ENCODE measurements at places on chromosomes 3 and 15. TPM values are rescaled to one million over a fixed set of nuclear protein-coding genes. Genes with fewer than 3 reads are reported as not detected.

DNA sequence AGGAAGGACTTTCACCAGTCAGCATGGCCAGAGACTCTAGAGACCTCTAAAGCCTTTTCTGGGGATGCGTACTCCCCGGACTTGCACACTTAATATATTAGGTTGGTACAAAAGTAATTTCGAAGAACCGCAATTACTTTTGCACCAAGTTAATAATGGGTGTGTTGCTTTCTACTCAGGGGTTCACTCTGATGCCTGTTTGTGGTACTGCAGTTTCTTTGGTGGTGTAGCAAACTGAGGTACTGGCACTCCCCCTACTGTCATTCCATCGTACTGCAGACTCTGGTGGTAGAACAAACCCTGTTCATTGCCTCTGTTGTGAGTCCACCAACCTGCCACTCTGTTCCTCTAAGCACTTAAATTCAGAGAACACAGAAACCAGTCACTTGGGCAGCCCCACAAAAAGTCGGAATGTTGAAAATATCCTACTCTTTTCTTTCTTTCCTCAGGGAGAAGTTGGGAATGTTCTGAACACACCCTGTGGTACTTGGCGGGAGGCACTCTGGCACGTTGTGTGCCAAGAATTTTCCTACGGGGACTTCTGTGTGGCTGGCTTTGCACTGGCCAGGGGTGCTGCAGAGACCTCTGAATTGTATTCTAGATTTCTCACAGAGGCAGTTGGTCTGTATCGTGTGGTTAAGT is 46.3 kb downstream of the GABRG3 start:
- no peaks in the 10 kb centered on the region for H3K4me1 ChIP-seq
- no peaks in the 10 kb centered on the region for H3K36me3 ChIP-seq
- peak; percentile 16 for DNase-seq
- no peak overlapping the region for H3K27ac ChIP-seq
- no peaks in the 10 kb centered on the region for H3K27me3 ChIP-seq

GRCh38 chr15:63945007-63945788 is 101.1 kb downstream of the DAPK2 start:
- no peak overlapping the region for H3K4me3 ChIP-seq
- H3K27me3 ChIP-seq: no peaks in the 10 kb centered on the region
- DNase-seq: peak; percentile 52
- peaks cover 13% of the 10 kb centered on the region for H3K4me1 ChIP-seq
- no peaks in the 10 kb centered on the region for H3K36me3 ChIP-seq

DNA sequence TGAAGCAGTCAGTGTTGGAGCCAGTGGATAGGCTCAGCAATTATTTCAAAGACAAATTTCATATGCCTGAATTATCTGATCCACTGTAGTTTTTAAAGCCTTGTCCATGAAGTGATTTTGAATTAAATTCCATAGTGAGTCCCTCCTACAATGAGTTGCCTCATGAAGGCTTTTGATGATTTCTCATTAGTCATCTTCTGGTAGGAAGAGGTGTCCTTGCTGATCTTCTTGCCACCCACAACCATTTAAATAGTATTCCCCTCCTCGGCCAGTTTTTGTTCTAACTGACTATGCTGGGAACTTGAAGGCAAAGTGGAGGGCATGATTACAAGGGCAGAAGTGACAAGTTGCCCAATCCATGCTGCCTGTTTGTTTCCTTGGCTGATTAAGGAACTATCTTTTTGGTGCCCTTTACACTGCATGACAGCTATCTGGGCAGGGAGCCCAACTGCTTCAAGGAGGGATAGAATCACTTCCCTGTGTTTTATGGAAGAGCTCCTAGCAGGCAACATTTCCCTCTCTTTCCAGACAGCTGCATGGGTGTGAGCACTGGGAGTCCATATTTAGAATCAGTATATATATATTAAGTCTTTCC is 617.5 kb downstream of the ZPLD1 start:
- no peak overlapping the region for H3K27ac ChIP-seq
- no peak for DNase-seq
- no peak overlapping the region for H3K4me3 ChIP-seq
- H3K27me3 ChIP-seq: no peaks in the 10 kb centered on the region

GRCh38 chr3:110783541-110783940 is 288.1 kb upstream of the NECTIN3 start:
- no peak for DNase-seq
- no peaks in the 10 kb centered on the region for H3K36me3 ChIP-seq
- H3K27me3 ChIP-seq: peaks cover 10% of the 10 kb centered on the region
- no peaks in the 10 kb centered on the region for H3K4me1 ChIP-seq

DNA sequence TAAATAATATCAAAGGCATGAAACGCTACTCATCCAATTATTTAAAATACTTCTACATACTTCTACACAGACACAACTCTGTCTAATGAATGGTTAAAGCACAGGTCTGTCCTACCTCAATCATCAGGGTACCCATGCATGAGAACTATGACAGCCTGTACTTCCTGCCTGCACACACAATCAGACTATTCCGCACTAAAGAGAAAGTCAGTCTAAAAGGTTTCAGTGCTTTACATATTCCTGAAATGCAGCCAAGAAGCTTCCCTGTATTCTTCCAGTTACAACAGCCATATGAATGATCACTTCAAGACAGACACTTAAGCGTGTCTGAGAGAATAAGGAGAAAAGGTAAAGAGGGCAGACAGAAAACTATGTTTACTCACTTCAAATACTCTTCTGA is 58.8 kb downstream of the TUBGCP4 start:
- no peak overlapping the region for H3K4me3 ChIP-seq
- no peaks in the 10 kb centered on the region for H3K4me1 ChIP-seq
- H3K27me3 ChIP-seq: no peaks in the 10 kb centered on the region
- H3K27ac ChIP-seq: no peak overlapping the region
- no peak for DNase-seq

DNA sequence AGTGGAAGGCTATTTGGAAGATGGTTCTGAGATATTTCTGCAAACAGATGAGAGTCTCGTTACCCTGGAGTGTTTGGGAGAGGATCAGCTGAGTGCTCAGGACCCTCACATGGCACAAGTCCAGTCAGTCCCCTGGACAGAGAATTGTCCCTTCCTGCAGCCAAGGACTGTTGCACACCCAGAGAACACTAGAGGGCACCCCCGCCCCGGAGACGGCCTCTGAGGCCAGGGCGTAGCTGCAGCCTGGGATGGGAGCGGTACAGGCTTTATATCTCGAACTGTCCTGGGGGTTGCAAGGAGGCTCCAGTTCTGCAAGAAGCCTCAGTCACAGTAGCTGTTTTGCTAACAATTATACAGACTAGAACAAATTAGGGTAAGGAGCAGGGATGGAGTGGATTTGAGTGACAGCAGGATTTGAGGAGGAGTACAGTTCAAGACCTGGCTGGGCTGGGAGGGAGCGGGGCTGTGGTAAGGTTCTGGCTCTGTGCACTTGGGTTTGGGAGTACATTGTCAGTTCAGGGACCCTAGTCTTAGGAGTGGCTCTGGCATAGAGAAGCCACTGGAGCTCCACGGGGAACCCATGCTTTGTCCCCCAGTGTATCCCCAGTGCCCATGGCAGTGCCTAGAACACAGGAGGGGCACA is 67.6 kb upstream of the HACD2 start:
- no peaks in the 10 kb centered on the region for H3K36me3 ChIP-seq
- H3K27ac ChIP-seq: no peak overlapping the region
- DNase-seq: no peak
- no peaks in the 10 kb centered on the region for H3K4me1 ChIP-seq

- no peaks in the 10 kb centered on the region for H3K27me3 ChIP-seq
- H3K4me3 ChIP-seq: peak overlapping the region; percentile 86
- peak; percentile 97 for DNase-seq
- no peaks in the 10 kb centered on the region for H3K36me3 ChIP-seq
These were observed 18.0 kb upstream of the ANKDD1A start for GRCh38 chr15:64893481-64894394.

- H3K36me3 ChIP-seq: no peaks in the 10 kb centered on the region
- H3K27me3 ChIP-seq: no peaks in the 10 kb centered on the region
- H3K4me3 ChIP-seq: no peak overlapping the region
- no peak for DNase-seq
- no peak overlapping the region for H3K27ac ChIP-seq
These were observed 2.3 kb downstream of the CHP1 start for GRCh38 chr15:41233367-41233771.

DNA sequence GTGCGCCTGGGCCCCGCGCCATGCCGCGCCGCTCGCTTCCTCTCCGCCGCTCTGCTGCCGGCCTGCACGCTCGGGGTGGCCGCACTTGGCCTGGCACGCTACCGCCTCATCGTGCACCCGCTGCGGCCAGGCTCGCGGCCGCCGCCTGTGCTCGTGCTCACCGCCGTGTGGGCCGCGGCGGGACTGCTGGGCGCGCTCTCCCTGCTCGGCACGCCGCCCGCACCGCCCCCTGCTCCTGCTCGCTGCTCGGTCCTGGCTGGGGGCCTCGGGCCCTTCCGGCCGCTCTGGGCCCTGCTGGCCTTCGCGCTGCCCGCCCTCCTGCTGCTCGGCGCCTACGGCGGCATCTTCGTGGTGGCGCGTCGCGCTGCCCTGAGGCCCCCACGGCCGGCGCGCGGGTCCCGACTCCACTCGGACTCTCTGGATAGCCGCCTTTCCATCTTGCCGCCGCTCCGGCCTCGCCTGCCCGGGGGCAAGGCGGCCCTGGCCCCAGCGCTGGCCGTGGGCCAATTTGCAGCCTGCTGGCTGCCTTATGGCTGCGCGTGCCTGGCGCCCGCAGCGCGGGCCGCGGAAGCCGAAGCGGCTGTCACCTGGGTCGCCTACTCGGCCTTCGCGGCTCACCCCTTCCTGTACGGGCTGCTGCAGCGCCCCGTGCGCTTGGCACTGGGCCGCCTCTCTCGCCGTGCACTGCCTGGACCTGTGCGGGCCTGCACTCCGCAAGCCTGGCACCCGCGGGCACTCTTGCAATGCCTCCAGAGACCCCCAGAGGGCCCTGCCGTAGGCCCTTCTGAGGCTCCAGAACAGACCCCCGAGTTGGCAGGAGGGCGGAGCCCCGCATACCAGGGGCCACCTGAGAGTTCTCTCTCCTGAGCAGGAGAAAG is 951 bp downstream of the GPR62 start:
- no peaks in the 10 kb centered on the region for H3K36me3 ChIP-seq
- H3K27ac ChIP-seq: no peak overlapping the region
- no peaks in the 10 kb centered on the region for H3K4me1 ChIP-seq
- H3K27me3 ChIP-seq: peaks cover 31% of the 10 kb centered on the region

- peaks cover 39% of the 10 kb centered on the region for H3K27me3 ChIP-seq
- peak overlapping the region; percentile 81 for H3K27ac ChIP-seq
- peak overlapping the region; percentile 87 for H3K4me3 ChIP-seq
- H3K4me1 ChIP-seq: peaks cover 6% of the 10 kb centered on the region
These were observed 1.1 kb downstream of the HDGFL3 start for GRCh38 chr15:83206526-83207008.

DNA sequence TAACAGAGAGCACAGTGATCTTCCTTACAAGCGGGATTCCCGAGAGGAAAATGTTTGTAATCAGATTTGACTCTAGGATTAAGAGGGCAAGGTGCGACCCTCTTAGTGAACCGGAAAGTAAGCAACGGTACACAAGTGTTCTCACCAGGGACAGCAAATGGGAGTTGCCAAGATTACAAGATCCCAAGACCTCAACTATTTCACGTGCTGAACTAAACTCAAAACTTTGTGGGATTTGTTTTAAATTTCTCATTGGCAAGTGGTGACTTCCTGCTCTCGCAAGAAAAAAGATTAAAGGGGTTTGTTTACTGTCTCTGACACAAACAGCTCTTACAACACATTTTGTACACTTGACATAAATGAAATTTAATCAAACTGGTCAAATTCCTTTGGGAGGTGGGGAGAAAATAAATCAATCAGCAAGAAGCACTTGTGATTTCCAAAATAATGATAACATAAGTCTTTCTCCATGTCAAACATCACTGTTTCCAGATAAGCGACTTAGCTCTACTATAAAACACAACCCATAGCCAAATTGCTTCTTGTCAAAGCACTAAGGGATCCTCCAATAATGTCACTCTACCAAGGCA is 2.2 kb upstream of the PGPEP1L start:
- H3K4me3 ChIP-seq: no peak overlapping the region
- DNase-seq: no peak
- peaks cover 1% of the 10 kb centered on the region for H3K4me1 ChIP-seq
- peaks cover 17% of the 10 kb centered on the region for H3K27me3 ChIP-seq
- H3K36me3 ChIP-seq: no peaks in the 10 kb centered on the region

DNA sequence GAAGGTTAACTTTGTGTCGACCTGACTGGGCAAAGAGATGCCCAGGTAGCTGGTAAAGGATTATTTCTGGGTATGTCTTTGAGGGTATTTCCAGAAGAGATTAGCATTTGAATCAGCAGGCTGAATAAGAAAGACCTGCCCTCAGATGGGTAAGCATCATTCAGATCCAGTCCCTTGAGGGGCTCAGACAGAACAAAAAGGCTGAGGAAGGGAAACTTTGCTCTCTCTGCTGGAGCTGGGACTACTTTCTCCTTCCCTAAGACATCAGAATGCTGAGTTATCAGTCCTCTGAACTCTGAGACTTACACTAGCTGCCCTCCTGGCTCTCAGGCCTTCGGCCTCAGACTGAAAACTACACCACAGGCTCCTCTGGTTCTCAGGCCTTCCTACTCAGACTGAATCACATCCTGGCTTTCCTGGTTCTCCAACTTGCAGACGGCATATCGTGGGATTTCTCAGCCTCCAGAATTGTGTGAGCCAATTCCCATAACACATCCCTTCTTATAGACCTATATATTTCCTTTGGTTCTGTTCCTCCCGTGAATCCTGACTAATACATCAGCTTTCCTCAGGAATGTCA is 982.9 kb downstream of the TUSC7 start:
- H3K36me3 ChIP-seq: no peaks in the 10 kb centered on the region
- no peak for DNase-seq
- H3K27ac ChIP-seq: no peak overlapping the region
- H3K4me3 ChIP-seq: no peak overlapping the region
- no peaks in the 10 kb centered on the region for H3K4me1 ChIP-seq

- peaks cover 9% of the 10 kb centered on the region for H3K27me3 ChIP-seq
- peaks cover 2% of the 10 kb centered on the region for H3K4me1 ChIP-seq
- H3K4me3 ChIP-seq: no peak overlapping the region
- no peak for DNase-seq
- no peak overlapping the region for H3K27ac ChIP-seq
These were observed 96.3 kb upstream of the SLC6A6 start for GRCh38 chr3:14306142-14306541.

DNA sequence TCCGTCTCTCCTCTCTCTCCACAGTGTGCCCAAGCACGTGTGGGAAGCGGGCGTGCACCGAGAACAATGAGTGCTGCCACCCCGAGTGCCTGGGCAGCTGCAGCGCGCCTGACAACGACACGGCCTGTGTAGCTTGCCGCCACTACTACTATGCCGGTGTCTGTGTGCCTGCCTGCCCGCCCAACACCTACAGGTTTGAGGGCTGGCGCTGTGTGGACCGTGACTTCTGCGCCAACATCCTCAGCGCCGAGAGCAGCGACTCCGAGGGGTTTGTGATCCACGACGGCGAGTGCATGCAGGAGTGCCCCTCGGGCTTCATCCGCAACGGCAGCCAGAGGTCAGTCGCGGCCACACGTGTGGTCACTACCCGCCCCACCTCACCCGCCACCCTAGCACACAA is 116.3 kb downstream of the PGPEP1L start:
- H3K36me3 ChIP-seq: no peaks in the 10 kb centered on the region
- H3K4me1 ChIP-seq: no peaks in the 10 kb centered on the region
- no peaks in the 10 kb centered on the region for H3K27me3 ChIP-seq
- H3K4me3 ChIP-seq: no peak overlapping the region
- DNase-seq: no peak

Gene UROC1
- total RNA-seq: not detected

Gene ZNF774
- total RNA-seq: 2.7 TPM

Gene FMN1
- total RNA-seq: 0.69 TPM

Gene RHO
- total RNA-seq: not detected

Gene TP63
- 5.6 TPM for total RNA-seq

Gene ATP10A
- total RNA-seq: 40.1 TPM

Gene SAMMSON
- total RNA-seq: not detected

Gene CCK
- total RNA-seq: not detected

Gene MUSTN1
- total RNA-seq: 1.9 TPM
